ENCODE measurements at places on chromosomes 16 and 17.
A peak's percentile ranks its signal among the peaks of the same experiment; 100 is the strongest.

DNA sequence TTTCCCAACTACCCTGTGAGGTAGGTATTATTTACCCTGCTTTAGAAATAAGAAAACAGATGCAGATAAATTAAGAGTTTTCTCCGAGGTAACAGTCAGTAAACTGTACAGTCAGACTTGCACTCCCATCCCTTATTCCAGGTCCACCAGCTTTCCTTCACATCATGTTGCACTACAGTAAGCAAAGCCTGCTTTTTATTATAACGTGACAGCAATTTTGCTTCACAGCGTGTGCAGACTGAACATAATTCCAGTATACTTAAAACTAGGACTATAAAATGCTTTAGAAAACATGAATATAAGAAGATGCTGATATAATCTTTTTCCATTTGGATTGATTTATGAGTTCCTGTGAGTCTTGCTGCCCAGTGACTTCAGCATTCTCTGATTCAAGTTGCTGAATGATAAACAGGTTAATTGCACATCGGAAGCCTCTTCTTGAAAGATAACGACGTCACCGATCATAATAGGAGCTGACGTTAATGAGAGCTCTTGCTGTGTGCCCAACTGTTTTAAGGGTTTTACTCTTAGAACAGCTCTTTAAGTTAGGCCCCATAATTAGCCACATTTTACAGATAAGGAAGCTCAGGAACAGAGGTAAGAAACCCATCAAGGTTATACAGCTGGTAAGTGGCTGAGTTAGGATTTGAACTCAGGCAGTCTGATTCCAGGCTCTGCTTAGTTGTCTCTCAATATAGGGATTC is 1.4 kb downstream of the LIG3 start:
- DNase-seq: peak; percentile 38

- no peak for DNase-seq
Observed at GRCh38 chr16:49867234-49867633, 11.3 kb upstream of the ZNF423 start.

DNA sequence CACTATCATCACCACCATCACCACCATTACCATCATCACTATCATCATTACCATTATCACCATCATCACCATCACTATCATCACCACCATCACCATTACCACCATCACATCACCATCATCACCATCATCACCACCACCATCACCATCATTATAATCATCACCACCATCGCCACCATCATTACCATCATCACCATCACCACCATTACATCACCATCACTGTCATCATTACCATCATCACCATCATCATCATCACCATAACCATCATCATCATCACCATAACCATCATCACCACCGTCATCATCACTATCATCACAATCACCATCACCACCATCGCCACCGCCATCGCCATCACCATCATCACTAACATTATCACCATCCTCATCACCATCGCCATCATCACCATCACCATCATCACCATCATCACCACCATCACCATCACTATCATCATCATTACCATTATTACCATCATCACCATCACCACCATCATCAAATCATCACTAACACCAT is 4.9 kb upstream of the JPH3 start:
- DNase-seq: no peak

GRCh38 chr17:73733517-73733916 is 89.3 kb upstream of the SDK2 start:
- DNase-seq: no peak

DNA sequence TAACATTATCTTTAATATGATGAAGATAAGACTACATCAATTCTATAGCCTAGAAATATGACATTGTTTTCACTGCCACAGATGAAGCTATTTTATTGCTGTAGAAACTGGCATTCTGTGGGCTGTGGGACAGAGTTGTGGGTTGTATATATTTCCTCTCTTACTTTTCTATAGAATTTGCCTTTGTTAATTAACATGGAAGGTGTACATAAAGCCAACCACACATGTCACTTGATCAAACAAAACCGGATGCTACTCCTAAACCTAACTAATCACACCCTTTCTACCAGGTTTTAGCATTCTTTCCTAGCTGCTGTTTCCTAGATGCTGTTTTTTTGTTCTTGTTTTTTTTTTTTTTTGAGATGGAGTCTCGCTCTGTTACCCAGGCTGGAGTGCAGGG is 81.2 kb upstream of the ATP2A3 start:
- no peak for DNase-seq

GRCh38 chr17:39763051-39763820 is 25.5 kb downstream of the GRB7 start:
- DNase-seq: peak; percentile 64

DNA sequence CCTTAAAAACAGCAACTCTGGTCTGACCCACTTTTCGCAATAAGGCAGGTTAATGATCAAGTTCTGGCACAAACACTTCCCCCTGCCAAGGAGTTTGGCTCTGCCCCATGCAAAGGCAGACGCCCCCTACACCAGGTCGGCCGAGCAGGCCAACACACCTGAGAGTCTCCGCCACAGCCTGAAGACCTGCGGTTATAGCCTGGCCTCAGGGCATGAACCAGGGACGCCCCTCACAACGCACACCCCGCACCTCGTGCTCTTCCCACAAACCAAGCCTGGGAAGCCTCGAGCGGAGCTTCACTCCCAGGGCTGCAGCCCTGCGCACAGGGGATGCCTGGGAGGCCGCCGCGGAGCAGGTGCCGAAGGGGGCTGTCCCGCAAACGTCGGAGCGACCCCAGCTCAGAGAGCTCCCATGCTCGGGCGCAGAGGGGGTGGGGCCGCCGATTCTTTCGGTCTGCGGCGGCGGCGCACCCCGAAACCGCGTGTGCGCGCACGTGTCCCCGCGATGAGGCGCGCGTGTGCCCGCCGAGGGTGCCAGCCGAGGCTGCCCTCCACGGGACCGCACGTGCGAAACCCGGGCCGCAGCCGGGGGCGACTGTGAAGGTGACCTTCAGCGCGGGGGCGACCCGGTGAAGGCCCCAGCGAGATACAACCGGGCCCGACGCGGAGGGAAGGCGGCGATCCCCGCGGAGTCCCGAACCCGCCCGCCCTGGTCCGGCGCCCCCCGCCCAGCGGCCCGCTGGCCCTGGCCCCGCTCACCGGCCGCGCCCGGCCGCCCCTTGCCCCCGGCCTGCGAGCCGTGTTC is 559 bp downstream of the CLUH start:
- DNase-seq: no peak

GRCh38 chr17:57653279-57653678 is 91.8 kb downstream of the CCDC182 start:
- no peak for DNase-seq

DNA sequence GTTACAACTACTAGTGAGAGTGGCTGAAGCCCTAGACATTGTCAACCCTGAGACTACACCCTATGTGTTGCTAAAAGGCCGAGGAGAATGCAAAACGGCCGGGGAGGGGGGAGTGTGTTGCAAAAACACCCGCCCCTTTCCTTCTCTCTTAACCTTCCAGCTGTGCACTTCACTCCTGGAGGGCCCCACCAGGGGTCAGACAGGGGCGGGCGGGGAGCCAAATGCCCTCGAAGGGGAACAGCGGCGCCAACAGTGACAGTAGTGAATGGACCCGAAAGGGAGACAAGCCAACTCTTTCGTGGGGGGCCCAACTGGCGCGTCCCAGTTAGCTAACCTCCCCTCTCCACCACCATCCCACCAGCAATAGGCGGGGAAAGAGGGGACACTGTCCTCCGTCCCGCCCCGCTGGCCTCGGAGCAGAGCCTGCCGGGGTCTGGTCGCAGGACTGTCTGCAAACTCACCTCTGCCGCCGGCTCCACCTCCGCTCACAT is 352 bp downstream of the MARF1 start:
- DNase-seq: no peak

DNA sequence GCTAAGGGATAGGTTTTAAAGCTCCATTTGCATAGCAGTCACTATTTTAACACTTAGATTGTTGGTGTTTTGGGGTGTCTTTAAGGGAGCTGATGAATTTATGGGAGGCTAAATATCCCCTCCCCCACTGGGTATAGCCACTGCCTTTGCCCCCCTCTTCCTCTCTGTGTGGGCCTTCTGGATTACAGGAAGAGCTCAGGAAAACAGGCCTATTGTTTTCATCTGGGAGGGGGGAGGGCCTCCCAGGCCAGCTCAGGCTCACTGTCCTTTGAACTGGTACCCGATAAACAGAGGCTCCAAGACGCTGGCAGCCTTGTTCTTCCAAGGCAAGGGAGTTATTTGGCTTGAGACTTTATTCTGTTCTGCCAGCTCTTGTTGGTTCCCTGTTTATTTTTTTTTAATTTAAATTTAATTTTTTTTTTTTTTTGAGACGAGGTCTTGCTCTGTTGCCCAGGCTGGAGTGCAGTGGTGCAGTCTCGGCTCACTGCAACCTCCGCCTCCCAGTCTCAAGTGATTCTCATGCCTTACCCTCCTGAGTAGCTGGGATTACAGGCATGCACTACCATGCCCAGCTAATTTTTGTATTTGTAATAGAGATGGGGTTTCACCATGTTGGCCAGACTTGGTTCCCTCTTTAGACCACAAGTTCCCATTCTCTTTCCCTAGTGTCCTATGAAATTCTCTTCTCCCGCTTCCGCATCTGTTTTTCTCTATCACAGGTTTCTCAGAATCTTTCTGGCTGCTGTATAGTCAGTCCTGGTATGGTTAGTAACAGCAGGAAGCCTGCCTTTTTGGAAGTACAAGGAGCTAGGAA is 25.1 kb downstream of the MINK1 start:
- no peak for DNase-seq

DNA sequence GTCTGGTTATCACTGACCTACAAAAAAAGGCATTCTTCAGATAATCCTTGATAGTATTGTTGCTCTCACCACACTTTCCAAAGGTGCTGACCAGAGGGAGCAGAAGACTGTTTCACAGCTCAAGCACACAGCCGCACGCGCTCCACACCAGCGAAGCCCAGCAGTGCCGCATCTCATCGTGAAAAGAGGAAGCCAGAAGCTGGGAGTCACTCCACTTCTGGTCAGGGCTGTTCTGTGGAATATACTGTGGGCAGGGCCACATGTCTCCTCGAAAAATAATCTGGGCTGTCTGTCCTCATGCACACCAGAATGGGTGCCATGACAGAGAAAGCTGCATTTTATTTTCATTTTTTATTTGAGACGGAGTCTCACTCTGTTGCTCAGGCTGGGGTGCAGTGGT is 7.3 kb upstream of the PRSS36 start:
- no peak for DNase-seq

GRCh38 chr16:64808474-64808873 is 313.4 kb downstream of the CDH11 start:
- DNase-seq: no peak

DNA sequence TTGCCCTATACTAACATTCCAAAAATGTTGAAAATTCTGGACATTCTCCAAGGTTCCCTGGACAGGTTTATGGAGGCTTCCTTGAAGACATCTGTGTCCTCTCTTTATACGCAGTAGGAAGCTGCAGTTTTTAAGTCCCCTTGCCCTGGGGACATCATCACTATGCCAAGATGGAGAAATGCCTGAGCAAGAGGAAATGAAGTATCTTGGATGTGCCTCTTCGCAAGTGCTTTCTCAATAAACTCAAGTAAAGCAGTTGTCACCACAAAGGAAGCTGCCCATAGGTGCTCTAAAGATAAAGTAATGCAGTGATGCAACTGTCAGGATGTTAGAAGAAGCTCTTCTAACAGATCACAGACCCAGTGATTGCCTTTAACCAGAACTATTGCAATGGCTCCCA is 71.0 kb downstream of the CDYL2 start:
- no peak for DNase-seq

DNA sequence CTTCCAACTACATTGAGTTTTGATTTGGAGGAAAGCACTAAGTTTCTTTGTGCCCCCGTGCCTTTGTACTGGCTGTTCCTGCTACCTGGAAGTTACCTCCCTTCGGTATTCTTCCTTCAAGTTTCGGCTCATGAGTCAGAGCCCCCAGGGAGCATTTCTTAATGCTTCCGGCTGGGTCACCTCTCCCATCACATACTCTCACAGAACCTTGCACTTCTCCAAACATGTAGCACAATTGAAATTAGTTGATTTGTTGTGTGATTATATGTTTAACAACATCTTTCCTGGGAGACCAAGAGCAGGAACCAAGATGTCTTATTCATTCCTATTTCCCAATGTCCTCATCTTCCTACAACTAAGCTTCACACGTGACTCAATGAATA is 158.6 kb upstream of the CDH5 start:
- no peak for DNase-seq

DNA sequence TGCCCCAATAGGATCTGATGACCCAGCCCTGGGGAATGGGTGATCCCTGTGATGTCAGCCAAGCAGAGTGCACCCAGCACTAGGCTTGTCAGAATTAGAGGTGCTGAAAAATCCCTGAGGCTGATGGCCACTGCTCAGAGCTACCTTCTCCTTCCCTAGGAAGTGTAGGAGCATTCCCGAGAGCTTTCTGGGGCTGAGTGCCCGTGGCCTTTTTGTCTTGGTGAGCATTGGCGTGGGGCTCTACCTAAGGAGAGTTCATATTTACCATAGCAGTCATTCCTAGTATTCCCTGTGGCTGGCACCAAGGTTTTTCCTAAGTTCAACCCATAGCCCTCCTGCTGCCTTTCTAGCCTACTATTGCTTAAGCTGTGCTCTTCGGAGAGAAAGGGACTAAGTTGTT is 22.6 kb upstream of the ARHGAP23 start:
- DNase-seq: no peak

DNA sequence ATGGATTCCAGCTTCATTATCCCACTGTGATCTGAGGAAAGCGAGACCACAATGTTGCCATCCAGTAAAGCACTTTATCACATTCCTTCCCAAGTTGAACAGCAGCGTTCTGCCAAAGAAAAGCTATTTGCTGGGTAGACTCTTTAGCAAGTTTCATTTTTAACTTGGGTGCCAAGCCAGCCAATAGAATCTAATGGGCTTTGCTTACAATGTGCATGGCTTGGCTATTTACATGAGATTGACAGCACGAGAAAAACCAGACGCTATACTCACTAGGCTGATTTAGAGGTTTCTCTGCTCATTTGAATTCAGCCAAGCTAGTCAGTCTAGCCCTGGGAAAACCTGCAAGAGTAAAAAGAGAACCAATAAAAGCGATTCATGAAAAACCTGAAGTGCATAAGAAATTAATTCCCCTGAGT is 108.9 kb downstream of the CDH13 start:
- DNase-seq: peak; percentile 74

DNA sequence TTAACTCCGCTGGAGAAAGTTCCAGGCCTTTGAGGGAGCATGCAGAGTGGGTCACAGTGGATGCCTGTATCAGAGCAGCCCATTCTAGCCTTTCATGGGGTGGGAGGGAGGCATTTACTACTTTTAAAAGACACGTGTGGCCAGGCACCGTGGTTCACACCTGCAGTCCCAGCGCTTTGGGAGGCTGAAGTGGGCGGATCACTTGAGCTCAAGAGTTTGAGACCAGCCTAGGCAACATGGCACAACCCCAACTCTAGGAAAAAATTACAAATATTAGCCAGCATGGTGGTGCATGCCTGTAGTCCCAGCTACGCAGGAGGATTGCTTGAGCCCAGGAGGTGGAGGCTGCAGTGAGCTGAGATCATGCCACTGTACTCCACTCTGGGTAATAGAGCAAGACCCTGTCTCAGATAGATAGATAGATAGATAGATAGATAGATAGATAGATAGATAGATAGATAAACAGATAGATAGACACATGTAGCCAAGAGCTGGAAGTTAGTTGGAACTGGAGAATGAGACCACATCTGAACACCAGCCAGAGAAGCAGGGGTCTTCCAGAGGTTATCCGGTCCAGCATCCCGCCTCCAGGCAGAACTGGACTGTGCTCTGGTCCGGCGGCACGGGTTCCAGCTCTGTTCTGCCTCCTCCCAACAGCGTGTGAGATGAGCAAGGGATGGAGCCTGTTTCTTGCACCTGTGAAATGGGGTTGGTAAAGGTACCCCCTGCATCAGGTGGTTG is 3.6 kb downstream of the ADCY7 start:
- DNase-seq: no peak

- no peak for DNase-seq
Observed at GRCh38 chr16:49498264-49498663, 124.7 kb downstream of the C16orf78 start.

All from astrocyte (in vitro differentiated cells and primary cell).